8988T (cell line): ENCODE measurements at places on chromosomes 13 and 19.

DNA sequence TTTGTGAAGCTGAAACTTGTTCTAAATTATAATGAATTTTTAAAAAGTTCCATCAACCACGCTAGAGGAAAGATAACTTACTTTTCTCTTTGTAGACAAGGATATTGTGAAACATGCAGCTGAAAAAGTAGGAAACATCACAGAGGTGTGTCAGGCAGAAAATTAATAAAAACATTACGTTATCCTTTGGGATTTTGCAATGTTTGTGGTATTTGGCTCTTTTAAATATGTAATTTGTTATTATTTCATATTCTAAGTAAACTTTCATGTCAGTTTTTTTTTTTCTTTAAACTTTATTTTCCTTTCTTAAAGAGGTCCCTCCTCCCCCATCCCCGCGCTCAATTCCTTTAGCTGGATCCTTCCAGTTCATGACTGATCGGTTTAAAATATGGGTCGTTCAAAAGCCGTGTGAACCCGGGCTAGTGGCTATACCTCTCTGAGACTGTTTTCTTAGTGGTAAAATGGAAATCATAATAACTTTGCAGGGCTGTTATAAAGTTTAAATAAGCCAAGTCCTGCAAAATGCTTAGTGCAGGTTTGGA is 740 bp upstream of the CCDC61 start:
- no peak for DNase-seq

- DNase-seq: no peak
Observed at GRCh38 chr13:50801087-50801931, 42.2 kb downstream of the DLEU7 start.

- DNase-seq: no peak
Observed at GRCh38 chr19:55101261-55101660, 16.2 kb downstream of the PPP1R12C start.

GRCh38 chr19:30692181-30692811 is 320.1 kb downstream of the ZNF536 start:
- no peak for DNase-seq

GRCh38 chr19:3466635-3467034 is 13.7 kb downstream of the SMIM24 start:
- DNase-seq: no peak

- DNase-seq: no peak
Observed at GRCh38 chr13:82634946-82635345, 1247.3 kb downstream of the SLITRK1 start.

DNA sequence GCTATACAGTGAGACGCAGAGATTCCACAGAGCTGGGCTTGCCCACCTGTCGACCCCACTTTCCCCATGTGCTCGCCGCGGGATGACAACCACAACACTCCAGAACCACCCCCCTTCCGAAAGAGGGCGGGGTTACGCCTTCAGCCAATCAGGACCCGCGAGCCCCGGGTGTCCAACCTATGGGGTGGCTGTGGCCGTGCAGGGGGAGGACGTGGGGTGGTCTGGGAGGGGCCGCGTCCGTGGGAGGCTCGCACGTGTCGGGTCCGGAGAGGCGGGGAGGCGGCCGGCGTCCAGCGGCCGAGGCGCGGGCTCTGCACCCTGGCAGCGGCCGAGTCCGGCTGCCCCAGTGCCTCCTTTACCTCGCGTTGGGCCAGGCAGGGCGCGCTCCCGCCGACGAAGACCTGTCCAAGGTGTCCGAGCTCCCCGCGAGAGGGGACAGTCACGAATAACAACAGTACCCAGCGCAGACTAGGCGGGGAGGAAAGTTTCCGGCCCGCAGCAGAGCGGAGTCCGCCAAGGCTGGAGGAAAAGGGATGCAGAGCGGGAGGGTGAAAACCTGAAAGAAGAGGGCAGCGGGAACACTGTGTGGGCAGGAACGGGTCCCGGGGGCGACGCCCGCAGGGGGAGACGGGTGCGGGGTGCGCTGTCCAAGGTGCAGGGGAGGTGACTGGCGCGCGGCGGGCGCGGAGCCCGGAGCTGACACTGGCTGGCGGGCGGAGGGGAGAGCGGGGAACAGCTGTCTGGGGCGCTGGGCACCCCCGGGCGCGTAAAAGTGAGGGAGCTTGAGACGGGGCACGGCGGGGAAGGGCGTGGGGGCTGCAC is 911 bp downstream of the ENOX1 start:
- peak; percentile 23 for DNase-seq

- no peak for DNase-seq
Observed at GRCh38 chr13:24213932-24214331, 53.4 kb downstream of the SPATA13 start.

DNA sequence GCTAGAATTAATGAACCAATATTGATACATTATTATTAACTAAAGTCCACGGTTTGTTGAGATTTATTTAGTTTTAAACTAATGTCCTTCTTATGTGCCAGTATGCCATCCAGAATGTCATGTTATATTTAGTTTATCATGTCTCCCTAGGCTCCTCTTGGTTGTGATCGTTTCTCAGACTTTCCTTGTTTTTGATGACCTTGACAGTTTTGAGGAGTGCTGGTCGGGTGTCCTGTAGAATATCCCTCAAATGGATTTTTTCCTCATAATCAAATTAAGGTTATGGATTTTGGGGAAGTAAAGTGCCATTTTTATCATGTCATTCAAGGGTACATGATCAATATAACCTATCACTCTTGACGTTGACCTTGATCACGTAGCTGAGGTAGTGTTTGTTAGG is 6.1 kb upstream of the ZNF45 start:
- DNase-seq: no peak

GRCh38 chr13:70188567-70188966 is 80.3 kb upstream of the KLHL1 start:
- DNase-seq: no peak

- no peak for DNase-seq
Observed at GRCh38 chr19:16002406-16003384, 53.9 kb downstream of the OR10H4 start.

DNA sequence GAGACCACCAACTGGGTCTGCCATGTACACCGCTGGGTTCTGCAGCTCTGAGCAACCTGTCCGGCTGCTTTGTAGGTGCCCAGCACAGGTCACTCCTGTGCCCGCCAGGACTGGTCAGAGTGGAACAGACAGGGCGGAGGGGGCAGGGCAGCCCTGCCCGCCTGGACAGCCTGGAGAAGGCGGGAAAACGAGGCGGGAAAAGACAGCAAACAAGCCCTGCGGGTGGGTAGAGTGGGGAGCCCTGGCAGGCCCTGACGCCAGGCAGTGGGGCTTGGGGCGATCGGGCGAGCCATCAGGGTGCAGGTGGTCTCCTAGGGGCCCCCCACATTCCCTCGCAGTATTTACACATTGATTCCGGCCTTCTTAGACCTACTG is 533 bp upstream of the UHRF1 start:
- DNase-seq: no peak

- DNase-seq: no peak
Observed at GRCh38 chr13:109384491-109385241, 401.7 kb downstream of the IRS2 start.

GRCh38 chr19:5828661-5829566 is 10.6 kb downstream of the FUT6 start:
- DNase-seq: no peak

DNA sequence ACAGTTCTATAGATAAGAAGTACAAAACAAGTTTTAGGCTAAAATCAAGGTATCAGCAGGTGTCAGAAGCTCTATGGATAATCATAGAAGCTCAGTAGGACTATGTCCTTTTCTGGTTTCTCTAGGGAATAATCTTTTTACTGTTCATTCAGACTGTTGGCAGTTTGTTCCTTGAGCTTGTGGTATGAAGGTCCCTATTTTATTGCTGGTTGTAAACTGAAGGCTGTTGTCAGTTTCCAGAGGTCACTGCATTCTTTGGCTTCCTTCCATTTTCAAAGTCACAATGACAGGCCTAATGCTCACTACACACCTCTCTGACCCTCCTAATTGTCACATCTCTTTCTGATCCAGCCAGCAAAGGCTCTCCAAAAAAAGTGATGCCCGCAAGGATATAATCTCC is 337.9 kb upstream of the EDNRB start:
- no peak for DNase-seq

- DNase-seq: no peak
Observed at GRCh38 chr13:44211286-44211685, 162.3 kb upstream of the SERP2 start.

DNA sequence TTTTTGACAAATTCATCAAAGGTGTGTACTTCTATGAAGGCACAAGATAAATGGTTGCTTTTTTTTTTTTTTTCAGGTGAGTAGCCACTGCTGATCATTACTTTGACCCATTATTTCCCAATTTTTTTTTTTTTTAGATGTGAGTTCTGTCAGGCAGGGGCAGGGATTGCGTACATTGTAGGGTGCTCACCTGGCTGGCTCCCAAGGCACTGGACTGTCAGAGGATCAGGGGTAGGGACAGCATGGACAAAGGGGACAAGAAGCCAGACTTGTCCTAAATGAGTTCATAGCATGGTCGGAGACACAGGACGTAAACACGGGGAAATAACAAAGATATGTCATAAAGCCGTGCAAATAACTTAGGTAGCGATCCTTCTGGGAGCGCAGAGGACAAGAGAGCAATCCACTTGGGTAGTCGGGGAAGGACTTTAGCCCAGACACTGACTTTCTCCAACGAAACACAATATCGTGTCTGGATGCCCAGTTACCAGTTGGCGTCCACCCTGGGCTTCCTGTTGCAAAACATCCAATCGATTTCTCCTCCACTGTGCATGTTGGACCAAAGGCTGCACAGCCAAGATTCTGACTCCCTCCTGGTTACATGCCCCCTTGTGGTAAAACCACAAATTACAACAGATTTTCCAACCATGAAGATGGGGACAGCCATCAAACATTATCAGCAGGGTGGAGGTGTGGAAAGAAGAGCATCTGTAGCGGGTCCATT is 27.5 kb upstream of the KATNAL1 start:
- peak; percentile 35 for DNase-seq

- no peak for DNase-seq
Observed at GRCh38 chr13:28885181-28885580, 65.0 kb downstream of the MTUS2 start.
